ENCODE measurements at places on chromosomes 4 and X.

DNA sequence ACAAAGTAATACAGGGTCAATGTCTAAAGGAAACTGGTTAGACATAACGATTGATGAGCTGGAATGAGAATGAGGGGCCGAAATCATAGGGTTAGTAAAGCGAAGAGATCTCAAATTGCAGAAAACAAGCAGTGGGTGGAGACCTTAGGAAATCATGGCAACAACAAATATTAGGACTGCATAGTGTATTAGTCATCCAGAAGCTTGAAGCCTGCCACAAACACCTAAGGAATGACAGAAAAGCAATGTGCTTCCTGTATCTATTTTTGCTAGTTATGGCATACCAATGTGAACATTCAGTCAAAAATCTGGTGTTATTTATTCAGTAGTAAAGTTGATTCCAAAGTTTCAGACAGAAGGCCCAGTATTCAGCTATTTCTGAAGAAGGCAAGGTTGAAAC lies 410.9 kb upstream of the CT83 start:
- no peak for DNase-seq

DNA sequence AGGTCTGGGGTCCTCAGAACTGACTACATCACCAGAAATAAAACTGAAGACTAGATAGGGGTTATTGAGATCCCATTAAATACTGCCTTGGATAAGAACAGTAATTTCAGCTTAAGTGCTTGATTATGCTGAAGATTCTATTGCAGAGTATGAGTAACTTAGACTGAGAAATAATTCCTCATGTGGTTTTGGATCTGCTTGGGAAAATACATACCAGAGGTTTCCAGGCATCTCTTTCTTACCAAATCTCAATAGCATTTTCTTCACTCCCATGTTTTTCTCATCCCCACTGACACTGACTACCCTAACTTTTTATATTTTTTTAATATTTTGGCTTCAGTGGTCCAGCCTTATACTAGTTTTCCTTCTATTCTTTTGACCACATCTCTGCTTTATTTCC lies 92.0 kb upstream of the TEX13D start:
- no peak for DNase-seq

DNA sequence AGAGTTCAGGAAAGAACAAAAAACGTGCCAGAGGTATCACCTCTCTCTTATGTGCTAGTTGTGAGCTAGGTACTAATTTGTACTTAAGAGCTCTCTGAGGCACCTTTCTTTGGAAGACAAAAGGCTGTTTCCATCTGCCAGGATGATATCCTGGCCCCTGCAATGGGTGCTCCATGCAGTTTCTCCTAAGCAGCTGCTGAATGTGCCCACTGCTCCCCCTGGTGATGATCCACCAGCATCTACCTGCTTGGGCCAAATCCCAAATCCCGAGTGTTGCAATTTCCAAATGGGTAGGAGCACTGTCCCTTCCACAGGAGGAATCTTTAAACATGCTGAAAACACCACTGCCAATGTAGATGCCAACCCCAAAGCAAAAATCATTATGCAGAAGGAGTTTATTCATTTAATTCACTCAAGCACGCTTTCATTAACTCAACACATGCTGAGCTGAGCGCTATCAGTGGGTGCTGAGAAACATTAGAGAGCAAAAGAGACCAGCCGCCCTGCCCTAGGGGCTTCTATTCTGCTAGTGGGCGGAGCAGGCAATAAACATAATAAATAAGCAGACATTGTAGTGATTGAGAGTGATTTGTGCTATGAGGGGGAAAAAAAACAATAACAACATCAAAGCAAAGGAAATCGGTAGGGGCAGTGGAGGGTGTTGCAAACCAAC lies 69.6 kb upstream of the C4orf50 start:
- DNase-seq = no peak

- DNase-seq = no peak
Observed at GRCh38 chr4:106048250-106048971, 153.1 kb downstream of the NPNT start.

- no peak for DNase-seq
Observed at GRCh38 chrX:130100180-130100579, 10.1 kb downstream of the ELF4 start.

DNA sequence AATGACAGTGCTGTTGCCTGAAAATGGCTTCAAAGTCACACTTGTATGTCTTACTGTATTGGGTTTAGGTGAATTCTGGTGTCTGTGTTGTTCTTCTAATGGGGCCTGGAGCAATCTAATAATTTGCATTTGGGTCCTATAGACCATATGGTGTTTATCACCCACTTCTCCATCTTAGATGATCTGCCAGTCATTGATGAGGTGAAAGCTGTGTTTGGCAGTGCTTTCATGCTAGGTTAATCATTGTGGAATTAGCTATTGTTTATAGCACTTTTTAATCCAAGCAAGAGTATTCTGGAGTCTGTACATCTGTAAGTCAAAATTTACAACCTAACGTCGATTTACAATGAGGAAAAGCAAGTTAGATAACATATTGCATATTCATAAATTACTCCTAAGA lies 572.2 kb upstream of the MAGEB2 start:
- DNase-seq = no peak

DNA sequence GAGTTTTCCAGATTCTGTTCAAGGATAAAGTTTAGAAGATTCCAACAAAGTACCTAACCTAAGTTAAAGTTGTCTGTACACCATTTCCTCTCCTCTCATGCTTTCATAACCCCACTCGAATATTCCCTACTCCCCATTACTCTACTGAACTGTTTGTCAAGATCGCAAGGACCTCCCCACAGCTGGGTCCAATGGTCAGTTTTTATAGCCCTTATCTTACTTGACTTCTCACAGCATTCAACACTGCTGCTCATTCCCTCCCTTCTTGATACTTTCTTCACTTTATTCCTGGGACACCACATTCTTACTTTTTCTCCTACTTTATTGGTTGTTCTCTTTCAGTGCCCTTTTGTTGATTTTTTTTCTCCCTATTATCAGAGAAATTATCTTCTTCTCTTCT lies 30.9 kb downstream of the QDPR start:
- no peak for DNase-seq

DNA sequence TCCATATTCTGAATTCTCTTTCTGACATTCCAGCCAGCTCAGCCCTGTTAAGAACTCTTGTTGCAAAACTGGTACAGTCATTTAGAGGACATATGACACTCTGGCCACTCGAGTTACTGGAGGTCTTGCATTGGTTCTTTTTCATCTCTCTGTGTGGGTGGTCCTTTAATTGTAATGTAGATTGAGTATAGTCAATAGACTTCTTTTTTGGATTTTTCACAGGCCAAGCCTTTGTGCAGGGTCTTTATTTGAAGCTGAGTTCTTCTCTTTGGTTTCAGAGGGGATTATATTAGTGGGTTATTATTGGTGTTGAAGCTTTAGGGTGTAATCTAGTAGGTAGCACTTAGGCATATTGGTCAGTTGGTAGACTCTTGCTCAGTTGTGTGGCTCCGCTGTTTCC lies 118.0 kb upstream of the GIMD1 start:
- DNase-seq = no peak

DNA sequence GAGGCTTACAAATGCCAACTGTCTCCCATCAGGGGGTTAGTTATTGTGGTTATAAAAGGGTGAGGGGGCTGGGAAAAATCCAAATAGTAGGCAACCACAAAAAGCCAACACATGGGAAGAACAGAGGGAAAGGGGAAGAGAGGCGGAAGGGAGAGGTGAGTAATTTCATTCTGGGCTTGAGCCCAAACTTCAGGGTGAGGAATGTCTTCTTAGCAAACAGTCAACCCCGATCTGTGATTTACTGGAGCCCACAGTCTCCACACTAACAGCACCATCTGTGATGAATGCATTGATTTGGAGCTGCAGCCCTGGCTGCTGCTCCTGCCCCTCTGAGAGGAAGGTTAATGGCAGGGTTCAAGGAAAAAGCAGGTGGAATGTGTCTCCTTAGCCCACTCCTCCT lies 162.2 kb upstream of the GPR101 start:
- peak; percentile 1 for DNase-seq

- no peak for DNase-seq
Observed at GRCh38 chr4:99817309-99817890, 773 bp downstream of the DAPP1 start.

- no peak for DNase-seq
Observed at GRCh38 chrX:87140800-87141483, 376.7 kb upstream of the KLHL4 start.

- DNase-seq = no peak
Observed at GRCh38 chrX:28625223-28625622, 38.0 kb downstream of the IL1RAPL1 start.

- DNase-seq = no peak
Observed at GRCh38 chrX:118614150-118614549, 113.3 kb upstream of the IL13RA1 start.

GRCh38 chr4:14269824-14270223 lies 642.3 kb upstream of the BOD1L1 start:
- DNase-seq = no peak

DNA sequence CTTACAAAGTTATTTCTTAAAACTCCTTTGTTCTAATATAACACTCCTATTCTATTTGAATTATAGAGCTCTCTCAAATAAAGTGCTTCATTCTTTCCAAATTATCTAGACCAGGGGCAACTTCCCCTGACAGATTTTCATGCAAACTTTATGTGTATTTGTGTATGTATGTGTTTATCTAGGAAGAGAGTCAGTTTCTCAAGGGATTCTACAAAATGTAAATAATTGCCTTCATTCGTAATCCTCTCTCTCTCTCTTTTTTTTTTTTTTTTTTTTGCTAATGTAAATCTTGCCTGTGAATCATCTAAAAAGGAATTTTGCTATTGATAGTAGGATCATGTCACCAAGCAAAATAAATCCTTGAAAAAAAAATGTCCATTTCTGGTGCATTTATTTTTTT lies 38.9 kb upstream of the RBPJ start:
- DNase-seq = peak; percentile 5

DNA sequence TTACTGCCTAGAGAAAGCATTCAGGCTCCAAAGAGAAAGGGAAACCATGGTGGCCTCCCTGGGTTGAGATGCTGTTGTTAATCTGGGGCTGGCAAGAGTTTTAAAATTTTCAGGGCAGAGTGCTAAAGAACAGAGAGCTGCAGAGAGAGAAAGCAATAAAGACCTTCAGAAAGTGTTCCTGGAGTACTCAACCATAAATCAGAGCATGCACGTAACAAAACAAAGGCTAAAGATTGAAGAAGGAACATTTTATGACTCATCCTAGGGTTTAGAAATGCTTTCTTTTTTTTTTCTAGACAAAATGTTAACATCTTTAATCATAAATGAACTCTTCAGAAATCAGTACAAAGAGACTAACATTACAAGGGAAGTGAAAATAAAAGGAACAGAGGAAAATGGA lies 562.3 kb upstream of the NDST4 start:
- DNase-seq = peak; percentile 2

GRCh38 chr4:56414135-56414670 lies 21.2 kb downstream of the PPAT start:
- DNase-seq = no peak

- no peak for DNase-seq
Observed at GRCh38 chrX:107561468-107562215, 66.7 kb upstream of the PRPS1 start.

DNA sequence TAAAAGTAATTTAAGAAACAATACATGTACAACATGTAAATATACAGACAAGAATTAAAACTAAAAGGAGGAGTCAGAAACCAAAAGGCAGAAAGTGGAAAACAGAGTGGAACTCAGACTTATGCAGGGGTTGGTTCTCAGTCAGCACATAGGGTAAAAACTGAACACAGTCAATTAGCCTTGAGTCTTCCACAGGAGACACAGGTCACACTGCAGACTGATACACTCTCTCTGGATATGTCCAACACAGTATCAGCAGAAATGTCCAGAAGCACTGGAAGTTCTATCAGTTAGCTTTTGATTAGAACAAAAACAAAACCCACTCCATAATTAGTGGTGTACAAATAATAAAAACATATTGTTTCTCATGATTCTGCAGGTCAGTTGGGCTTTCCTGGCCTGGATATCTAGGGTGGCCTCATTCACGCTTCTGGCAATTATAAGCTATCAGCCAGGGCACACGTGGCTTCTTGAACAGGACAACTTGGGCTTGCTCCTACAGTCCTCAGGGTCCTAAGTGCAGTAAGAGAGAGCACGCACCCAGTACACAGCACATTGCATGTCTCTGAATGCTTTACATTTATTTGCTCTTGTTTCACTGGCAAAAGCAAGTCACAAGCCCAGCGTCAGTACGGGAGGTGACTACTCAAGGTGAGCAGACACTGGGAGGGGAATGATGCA lies 21.6 kb downstream of the TEC start:
- DNase-seq = no peak

- DNase-seq = no peak
Observed at GRCh38 chr4:177131736-177132135, 177.9 kb upstream of the NEIL3 start.

- DNase-seq = no peak
Observed at GRCh38 chr4:106444557-106444956, 76.0 kb upstream of the GIMD1 start.

DNA sequence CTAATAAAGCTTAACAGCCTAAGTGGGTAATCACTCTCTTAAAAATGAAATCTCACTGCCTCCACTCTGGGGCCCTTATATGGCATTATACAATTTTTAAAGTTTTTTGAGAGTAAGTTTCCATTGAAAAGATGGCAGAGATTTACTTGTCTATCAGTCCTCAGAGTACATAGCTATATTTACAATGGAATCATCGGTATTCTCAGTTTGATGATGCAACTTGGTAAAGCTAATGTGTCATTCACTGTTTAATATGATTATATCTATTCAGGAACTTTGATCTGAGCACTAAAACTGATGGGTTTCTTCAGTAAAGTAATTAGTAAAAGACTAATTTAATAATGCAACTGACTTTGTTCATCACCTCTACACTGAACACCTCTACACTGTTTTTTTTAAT lies 51.6 kb downstream of the CT47B1 start:
- no peak for DNase-seq

- no peak for DNase-seq
Observed at GRCh38 chrX:129818123-129818522, 25.6 kb downstream of the ZDHHC9 start.

GRCh38 chr4:166546009-166546408 lies 673.0 kb downstream of the TLL1 start:
- DNase-seq = no peak

GRCh38 chr4:8709050-8709728 lies 116.6 kb downstream of the CPZ start:
- no peak for DNase-seq

GRCh38 chrX:44104699-44105098 lies 131.5 kb upstream of the NDP start:
- no peak for DNase-seq

GRCh38 chr4:61427818-61428495 lies 227.8 kb downstream of the ADGRL3 start:
- DNase-seq = no peak

Measured in non-pigmented ciliary epithelial cell (primary cell).